ENCODE measurements at places on chromosomes 7 and 10. TPM values are rescaled to one million over a fixed set of nuclear protein-coding genes. Genes with fewer than 3 reads are reported as not detected.

MBL2 gene
- not detected for total RNA-seq

SFRP4 gene
- 0.13 TPM for total RNA-seq

AKR1D1 gene
- not detected for total RNA-seq

KCTD7 gene
- 11.6 TPM for total RNA-seq

SORBS1 gene
- 1.2 TPM for total RNA-seq

GPR26 gene
- total RNA-seq, result not detected

NEURL1 gene
- total RNA-seq, result 0.63 TPM

CFAP69 gene
- total RNA-seq, result 6.9 TPM

PDE6C gene
- not detected for total RNA-seq

NEUROD6 gene
- total RNA-seq, result not detected

ANKIB1 gene
- 43.1 TPM for total RNA-seq

ZNF438 gene
- total RNA-seq, result 2.9 TPM

ADIRF gene
- 17.6 TPM for total RNA-seq

HERPUD2 gene
- 33.3 TPM for total RNA-seq

PROSER2 gene
- total RNA-seq, result 1.4 TPM

ACADSB gene
- total RNA-seq, result 3.7 TPM

GIMAP5 gene
- total RNA-seq, result not detected

ARHGEF35 gene
- total RNA-seq, result 3.4 TPM

FRAT1 gene
- total RNA-seq, result 1.8 TPM

HOXA1 gene
- 0.97 TPM for total RNA-seq

BLOC1S2 gene
- total RNA-seq, result 56.7 TPM

KNDC1 gene
- 0.54 TPM for total RNA-seq

SEMA3C gene
- 612 TPM for total RNA-seq

GOLGA7B gene
- not detected for total RNA-seq

THSD7A gene
- total RNA-seq, result not detected

SERPINE1 gene
- 2,000 TPM for total RNA-seq

AKR1C8 gene
- total RNA-seq, result not detected

CYP2E1 gene
- total RNA-seq, result not detected

CCDC6 gene
- total RNA-seq, result 20.5 TPM

NODAL gene
- total RNA-seq, result not detected

HTR5A gene
- total RNA-seq, result not detected

FFAR4 gene
- not detected for total RNA-seq

WNT8B gene
- total RNA-seq, result not detected

ELAPOR2 gene
- 1.8 TPM for total RNA-seq

CREB5 gene
- total RNA-seq, result 14.8 TPM

PIK3AP1 gene
- total RNA-seq, result not detected

VIM gene
- 10,466 TPM for total RNA-seq

HOXA2 gene
- total RNA-seq, result not detected

OR6V1 gene
- total RNA-seq, result not detected

TRIM74 gene
- not detected for total RNA-seq

ZNF775 gene
- 5.2 TPM for total RNA-seq

PRKG1 gene
- 21.8 TPM for total RNA-seq

RELN gene
- 0.97 TPM for total RNA-seq

ATE1 gene
- total RNA-seq, result 14.2 TPM

RP9 gene
- total RNA-seq, result 9.5 TPM

CALHM3 gene
- total RNA-seq, result not detected

OPN1SW gene
- total RNA-seq, result not detected

ZNF33B gene
- total RNA-seq, result 1.9 TPM

OR9A4 gene
- not detected for total RNA-seq

PLPP4 gene
- total RNA-seq, result 22.5 TPM

TFR2 gene
- 0.11 TPM for total RNA-seq

RARRES2 gene
- total RNA-seq, result not detected

SLC13A4 gene
- total RNA-seq, result not detected

SH2B2 gene
- total RNA-seq, result 7.1 TPM

LHFPL3 gene
- total RNA-seq, result not detected

RBP3 gene
- not detected for total RNA-seq

Measured in GM23248 (cell line).